ENCODE measurements at places on chromosomes 7 and 10. TPM values are rescaled to one million over a fixed set of nuclear protein-coding genes. Genes with fewer than 3 reads are reported as not detected.

The OR2A12 gene
- not detected for total RNA-seq

The TMEM273 gene
- not detected for total RNA-seq

GRCh38 chr10:112919721-112920120, 30.3 kb upstream of the TCF7L2 start:
- peak; percentile 93 for DNase-seq

DNA sequence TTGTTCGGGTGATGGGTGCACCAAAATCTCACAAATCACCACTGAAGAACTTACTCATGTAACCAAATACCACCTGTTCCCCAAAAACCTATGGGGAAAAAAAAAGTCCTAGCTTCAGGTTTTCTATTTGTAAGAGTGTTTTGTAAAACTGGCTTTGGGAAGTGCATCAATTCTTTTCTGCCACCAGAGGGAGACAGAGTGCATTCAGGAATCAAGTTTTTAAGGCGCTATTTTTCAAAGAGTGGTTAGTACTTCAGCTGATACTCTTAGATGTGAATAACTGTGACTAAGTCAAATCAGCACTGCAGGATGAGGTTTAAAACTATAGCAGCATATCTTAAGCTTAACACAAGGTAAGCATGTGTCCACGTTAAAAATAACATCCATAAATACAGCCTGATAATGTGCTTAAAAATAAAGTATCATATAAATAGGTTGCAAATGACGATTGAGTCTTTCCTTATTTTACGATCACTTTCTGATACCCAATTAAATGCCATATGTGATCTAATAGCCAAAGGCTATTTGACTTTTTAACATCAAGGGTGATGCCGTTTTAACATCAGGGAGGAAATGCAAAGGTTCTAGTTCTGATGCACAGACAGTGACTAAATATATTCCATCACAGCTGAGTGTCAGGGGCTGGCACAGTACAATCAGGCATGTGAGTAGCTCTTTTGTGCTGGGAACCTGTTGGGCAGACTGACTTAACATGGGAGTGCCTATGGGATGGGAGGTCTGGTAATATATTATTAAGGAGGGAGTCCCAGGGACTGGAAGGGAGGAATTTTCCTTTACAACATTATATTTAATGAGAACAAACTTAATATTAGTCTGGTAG, 10.6 kb upstream of the LYZL2 start:
- peak; percentile 44 for DNase-seq

DNA sequence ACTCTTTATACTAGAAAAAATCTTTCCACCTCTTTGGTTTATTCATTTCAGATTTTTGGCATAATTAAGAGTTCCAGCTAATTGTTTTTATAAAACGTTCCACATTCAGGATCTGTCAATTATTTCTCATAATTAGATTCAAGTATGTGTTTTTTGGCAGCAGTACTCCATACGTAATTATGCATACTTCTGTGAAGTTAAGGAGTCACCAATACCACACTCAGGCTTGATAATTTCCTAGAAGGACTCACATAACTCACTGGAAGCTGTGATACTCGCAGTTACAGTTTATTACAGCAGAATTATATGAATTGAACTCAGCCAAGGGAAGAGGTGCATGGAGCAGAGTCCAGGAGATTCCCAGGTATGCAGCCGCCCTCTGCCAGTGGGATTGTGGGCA, 290.5 kb upstream of the AKR1E2 start:
- no peak for DNase-seq

DNA sequence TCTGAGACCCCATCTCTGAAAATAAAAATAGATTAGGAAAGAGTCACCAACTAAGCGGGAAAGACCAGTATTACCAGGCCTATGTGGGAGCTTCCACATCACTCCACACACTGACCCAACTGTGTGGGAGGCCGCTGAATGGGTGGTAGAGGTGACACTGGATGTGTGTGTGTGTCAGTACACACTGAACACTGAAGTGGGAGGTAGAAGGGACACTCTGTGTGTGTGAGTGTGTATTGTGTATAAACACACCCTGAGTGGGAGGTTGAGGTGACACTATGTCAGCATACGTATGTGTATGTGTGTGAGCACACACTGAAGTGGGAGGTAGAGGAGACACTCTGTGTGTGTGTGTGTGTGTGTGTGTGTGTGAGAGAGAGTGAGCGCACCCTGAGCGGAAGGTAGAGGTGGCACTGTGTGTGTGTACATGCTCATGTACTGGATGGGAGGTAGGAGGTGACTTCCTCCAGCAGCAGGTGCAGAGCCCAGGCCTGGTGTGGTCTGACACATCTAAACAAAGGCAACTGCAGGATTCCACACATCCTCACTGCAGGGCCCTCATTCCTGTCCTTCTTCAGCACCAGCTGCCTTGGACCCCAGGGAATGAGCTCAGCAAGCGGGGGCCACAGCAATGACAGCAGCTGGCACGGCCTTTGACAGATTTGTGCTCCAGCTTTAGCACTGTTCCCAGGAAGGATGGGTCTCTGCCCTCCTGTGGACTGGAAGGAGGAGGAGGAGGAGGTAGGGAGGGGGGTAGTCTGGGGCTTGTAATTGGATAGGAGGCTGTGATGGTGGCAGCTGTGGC, 26.5 kb upstream of the RBM20 start:
- DNase-seq, result no peak

Measured in HT1080 (cell line).